ENCODE measurements at places on chromosomes 2 and 18.

DNA sequence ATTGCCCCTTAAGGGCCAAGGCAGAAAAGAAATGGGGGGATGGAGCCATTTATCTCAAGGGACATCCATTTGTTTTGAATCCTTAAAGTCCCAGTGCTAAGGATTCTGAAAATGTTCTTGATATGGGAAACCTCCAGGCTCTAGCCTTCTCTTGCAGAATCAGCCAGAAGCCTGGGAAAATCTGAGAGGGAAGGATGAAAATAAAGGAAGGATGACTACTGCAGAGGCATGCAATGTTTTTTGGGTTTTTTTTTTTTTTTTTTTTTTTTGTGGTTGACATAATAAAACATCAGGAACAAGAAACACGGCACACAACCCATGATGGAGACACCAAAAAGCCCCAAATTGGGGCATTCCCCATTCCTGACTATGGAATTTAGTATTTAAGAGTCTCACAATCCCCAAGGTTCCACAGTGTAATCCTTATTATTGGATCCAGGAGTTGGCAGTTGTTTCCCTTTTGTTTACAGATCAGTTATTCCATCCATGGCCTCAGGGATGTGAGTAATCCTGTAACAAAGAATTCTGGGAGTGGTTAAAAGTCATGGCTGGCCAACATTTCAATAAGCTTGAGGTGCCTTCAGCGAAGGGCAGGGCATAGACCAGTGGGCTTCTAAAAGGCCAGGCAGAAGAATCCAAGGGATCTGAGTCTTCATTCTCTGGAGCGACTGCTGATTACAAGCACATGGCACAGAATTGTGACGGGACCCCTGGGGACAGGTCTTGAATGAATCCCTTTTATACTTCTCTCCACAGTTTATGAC is 337.5 kb downstream of the GULP1 start:
- DNase-seq: peak; percentile 86

DNA sequence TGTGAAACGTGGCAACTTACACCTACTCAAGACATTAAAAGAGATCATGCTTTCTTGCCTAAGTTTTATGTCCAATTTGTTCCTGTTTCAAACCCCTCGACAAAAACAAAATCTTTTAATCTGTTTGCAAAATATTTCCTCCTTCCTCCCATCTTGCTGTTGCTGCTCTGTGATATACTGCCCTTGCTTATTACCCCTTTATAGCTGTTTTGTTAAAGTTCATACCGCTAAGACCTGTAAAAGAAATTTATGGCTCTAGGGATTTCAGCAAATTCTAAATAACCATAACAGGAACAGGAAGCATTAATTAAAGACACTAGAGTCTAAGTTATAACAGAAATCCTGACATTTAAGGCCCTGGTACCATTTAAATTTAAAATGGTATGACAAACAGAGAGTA is 1268.2 kb upstream of the PIK3C3 start:
- no peak for DNase-seq

DNA sequence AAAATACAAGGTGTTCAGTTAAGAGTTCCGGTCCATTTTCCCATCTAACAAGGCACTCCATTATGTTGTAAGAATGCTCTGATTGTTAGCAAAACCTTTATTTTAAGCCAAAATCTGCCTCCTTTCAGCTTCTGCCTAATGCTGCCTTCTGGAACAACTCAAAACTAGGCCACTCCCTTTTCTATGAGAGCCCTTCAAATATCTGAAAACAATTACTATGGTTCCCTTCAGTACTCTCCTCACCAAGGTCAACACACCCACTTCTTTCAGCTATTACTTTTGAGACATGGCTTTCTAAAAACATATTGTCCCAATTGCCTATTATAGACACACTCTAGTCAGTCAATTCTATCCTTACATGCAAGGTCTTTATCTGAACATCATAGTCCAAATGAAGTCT is 429.4 kb downstream of the ERBB4 start:
- no peak for DNase-seq

DNA sequence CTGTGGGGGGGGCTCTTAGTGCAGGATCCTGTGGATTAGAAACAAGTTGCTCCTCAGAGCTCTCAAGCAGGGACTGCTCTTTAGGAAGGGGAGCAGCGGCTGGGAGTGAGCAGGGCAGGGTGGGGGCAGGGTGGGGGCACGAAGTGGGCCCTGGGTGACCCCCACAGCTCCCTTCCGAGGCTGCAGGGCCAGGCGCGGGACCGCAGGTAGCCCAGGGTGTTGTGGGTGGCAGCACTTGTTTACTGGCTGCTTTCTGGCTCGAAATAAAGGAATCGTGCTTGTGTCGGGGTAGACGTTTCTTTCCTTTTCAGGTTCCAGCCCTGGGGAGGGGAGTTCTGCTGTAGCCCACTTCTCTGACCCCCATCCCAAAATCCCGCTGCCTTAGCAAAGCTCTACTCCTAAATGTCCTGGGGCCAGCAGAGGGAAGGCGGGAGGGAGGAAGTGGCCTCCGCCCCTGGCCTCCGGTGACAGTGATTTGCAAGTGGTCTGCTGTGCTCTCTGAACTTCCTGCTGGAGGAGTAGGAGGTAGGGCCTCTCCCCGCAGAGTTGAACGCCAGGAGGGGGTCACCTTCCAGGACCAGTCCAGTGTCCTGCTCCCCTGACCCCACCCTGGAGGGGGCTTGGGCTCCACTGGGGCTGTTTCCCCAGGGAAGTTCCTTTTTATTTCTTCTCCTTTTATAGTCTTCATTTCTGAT is 8.3 kb downstream of the NEU4 start:
- DNase-seq: no peak

DNA sequence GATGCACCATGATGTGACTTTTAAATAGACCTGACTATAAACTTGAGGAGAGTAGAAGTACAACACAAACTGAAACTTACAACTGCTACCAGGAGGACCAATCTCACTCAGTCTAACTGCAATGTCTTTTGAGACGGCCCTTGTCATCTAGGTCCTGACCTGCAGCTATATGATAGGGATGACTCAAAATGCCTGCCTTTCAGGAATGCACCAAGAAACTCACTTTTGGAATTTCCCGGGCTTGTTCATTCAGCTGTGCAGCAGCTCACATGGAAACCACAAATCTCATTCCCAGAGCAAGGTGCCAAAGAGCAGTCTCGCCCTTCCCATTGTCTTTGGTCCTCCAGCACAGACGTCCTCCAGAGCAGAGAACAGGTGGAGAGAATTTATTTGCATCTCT is 113.7 kb downstream of the SPOPL start:
- DNase-seq: peak; percentile 14

- DNase-seq: peak; percentile 72
Observed at GRCh38 chr2:200177971-200178911, 128.3 kb upstream of the SPATS2L start.

- no peak for DNase-seq
Observed at GRCh38 chr2:29295845-29296244, 180.6 kb downstream of the CLIP4 start.

- no peak for DNase-seq
Observed at GRCh38 chr18:2448565-2449151, 122.6 kb downstream of the METTL4 start.

- DNase-seq: no peak
Observed at GRCh38 chr2:168602846-168603401, 146.9 kb downstream of the CERS6 start.

GRCh38 chr2:75309596-75310463 is 110.5 kb upstream of the TACR1 start:
- DNase-seq: peak; percentile 29

GRCh38 chr2:11160731-11161455 is 5.6 kb downstream of the SLC66A3 start:
- no peak for DNase-seq
